ENCODE measurements at places on chromosomes 7 and 10.
A peak's percentile ranks its signal among the peaks of the same experiment; 100 is the strongest.

DNA sequence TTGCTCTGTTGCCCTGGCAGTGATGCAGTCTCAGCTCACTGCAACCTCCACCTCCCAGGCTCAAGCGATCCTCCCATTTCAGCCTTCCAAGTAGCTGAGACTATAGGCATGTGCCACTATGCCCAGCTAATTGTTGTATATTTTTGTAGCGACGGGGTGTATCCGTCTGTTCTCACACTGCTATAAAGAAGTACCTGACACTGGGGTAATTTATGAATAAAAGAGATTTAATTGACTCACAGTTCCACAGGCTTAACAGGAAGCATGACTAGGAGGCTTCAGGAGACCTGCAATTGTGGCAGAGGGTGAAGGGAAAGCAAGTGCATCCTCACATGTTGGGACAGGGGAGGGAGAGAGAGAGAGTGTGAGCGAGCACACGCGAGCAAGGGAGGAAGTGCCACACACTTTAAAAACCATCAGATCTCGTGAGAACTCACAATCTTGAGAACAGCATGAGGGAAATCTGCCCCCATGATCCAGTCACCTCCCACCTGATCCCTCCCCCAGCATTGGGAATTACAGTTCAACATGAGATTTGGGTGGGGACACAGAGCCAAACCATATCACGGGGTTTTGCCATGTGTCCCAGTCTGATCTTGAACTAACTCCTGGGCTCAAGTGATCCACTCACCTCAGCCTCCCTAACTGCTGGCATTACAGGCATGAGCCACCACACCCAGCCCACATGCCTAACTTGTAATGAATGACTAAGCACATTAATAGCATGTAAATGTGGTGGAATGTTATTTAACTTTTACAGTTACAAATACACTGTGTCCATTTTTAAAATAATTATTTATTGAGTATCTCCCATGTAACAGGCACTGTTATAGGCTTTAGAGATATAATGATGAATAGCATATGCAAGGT lies 65.5 kb downstream of the RALA start:
- no peak for DNase-seq

- no peak for DNase-seq
Observed at GRCh38 chr10:91227576-91227975, 7.1 kb downstream of the PCGF5 start.

GRCh38 chr7:116332766-116333165 lies 122.4 kb downstream of the TES start:
- no peak for DNase-seq

DNA sequence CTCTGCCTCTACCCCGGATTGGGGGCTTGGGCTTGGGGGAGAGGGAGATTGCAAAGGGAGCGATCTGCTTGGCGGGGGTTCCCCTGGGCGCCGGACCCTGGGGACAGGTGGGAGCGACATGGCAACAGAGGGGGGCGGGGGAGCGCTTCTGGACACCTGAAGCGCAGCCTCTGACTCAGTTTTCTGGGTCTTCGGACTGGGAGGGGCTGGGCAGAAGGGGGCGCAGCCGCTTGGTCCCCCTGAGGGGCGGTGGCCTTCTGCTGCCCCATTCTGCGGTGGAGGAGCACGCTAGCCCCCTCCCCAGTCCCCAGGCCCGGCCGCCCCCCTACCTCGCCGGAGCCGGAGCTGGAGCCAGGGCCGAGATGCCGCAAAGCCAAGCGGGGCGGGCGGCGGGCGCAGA lies 380 bp downstream of the NAT16 start:
- DNase-seq: no peak

GRCh38 chr10:90642136-90642535 lies 215.7 kb downstream of the HTR7 start:
- DNase-seq: no peak

- no peak for DNase-seq
Observed at GRCh38 chr7:44561962-44562621, 11.6 kb downstream of the DDX56 start.

DNA sequence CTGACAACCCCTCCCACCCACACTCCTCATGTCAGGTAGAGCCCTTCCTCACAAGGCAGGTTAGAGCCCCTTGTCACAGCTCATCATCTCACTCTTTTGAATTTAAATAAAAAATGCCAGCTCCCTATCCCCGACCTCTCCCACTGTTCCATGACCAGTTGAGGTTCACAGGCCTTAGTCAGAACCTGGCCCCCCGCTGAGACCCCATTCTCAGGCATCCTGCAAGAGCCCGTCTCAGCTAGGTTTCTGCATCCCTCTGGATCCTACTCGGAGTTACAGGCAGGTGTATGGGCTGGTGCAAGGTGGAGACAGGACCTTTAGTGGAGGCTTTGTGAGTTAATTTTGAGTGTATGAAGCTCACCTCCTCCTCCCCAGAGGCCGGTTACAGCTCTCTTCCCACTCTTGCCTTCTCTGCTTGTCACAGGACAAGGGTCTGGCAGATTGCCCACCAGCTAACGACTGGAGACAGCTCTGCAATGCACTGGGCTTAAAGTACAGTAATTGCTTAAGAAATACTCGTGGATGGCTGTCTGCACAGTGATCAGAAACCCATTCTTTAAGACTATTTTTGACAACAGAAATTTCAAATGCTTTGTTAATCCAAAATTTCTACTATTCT lies 394.9 kb upstream of the DPP6 start:
- no peak for DNase-seq

DNA sequence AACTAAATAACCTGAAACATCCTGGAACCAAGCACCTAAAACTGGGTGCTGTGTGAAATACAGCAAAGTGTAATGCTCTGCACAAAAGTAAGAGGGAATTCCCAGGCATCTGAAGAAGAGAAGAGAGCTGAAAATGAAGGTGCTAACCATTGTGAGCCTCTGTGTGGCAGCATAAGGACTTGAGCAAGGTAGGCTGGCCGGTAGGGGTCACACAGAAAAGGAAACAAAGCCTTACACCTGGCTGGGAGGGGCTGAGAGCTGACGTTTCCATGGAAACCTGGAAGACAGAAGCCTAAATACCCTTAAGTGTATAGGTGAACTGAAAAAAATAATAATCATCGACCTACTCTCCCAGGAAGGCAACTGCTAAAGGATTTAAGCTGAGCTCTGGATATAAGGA lies 48.6 kb downstream of the CUL1 start:
- DNase-seq: no peak

DNA sequence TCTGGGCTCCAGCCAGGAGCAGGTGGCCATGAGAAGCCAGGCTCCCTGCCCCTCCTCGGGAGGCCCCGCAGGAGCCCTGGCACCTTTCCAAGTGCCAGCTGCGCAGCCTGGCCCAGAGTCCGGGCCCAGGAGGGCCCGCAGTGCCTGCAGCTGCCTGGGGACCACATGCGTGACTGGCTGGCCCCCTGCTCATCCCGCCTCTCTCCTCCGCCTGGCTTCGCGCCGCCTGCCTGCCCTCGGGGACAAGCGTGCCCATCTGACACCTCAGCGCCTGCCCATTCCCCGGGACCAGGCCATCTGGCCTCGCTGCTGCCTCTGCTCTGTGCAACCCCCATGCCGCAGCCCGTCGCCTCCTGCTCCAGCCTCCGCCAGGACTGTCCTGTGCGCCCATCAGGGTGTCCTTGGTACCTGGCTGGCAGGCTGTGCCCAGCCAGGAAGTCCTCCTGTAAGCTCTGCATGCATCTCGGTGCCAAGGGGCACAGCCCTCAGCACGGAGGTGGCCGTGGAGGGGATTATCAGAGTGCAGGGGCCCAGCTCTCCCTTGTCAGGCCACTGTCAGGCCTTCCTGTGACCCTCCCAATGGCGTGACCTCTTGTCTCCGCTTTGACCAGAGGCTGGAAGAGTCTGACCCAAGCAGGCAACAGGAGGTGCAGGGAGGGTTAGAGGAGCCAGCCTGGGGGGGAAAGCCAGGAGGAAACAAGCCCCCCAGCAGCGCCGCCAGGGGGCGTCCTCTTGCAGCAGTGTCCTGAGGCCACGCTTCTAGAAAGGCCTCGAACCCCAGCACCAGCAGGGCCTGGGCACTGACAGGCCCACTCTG lies 50.5 kb downstream of the TMEM209 start:
- DNase-seq: no peak

DNA sequence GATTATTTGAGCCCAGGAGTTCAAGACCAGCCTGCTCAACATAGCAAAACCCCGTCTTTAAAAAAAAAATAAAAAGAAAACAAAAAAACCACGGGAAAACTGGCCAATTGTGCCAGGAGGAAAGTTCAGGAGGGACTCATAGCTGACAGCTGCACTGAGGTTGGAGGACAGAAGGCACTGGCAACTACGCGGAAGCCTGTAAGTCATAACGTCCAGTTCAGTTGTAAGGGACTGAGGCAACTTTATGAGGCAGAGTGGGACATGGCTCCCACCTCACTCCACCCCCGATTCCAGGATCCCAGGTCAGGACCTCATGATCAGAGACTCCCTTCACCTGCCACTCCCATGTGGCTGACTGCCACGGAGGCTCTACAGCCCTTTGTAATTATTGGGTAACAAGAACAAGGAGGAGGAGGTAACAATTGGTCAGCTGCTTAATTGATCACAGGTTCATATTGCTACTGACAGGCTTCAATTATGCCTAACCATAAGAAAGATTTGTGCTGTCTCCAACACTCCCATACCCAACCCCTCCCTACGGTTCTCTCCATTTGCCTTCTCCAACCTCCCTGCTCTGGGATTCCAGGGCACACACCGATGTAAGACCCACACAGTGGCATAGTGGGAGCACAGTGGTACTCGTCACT lies 1.9 kb upstream of the CCL24 start:
- no peak for DNase-seq

GRCh38 chr10:122112625-122113160 lies 123.7 kb downstream of the TACC2 start:
- DNase-seq: peak; percentile 51

- DNase-seq: no peak
Observed at GRCh38 chr7:17902599-17902998, 37.7 kb downstream of the SNX13 start.

DNA sequence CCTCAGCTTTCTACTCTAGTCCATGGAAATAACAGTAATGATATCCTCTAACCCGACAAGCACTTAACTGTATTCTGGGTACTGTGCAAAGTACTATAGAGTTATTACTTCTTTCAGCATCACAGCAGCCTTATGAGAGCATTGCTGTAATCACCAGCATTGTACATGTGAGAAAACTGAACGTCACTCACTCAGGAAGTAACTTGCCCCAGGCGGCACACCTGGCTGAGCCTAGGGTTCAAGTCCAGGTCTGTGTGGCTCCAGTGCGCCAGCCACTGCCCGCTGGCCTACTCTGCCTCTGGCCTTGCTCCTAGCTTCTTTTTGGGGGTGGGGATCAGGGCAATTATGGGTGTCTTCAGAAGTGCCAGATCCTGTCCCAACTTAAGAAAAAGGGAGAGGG lies 50.5 kb downstream of the ZMIZ1 start:
- no peak for DNase-seq

- DNase-seq: no peak
Observed at GRCh38 chr10:16478801-16479200, 42.0 kb downstream of the PTER start.

DNA sequence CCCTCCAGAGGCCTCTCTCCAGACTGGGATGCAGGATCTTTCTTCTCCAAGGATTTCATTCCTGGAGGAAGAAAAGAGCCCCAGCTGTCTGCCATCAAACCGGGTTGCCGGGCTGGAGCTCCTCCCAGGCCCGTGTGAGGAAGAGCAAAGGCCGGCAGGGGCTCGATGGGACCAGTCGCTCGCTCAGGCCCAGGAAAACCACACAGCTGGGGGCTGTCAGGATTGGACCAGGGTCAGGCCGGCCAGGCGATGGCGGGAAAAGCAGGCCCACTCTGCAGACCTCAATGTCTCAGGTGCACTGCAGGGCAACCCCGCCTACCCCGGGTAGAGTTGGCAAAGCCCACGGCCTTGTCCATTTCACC lies 98.1 kb upstream of the DNAAF5 start:
- no peak for DNase-seq

DNA sequence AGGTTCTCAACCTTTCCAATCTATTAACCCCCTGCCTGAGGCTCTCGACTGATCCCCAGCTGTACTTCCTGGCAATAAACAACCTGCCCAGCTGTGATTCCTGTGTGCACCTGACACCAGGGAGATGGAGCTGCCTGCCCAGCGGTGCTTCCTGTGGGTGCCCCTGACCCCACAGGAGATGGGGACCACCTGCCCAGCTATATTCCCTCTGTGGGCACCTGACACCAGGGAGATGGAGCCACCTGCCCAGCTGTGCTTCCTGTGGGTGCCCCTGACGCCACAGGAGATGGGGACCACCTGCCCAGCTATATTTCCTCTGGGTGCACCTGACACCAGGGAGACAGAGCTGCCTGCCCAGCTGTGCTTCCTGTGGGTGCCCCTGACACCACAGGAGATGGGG lies 184.0 kb downstream of the DIP2C start:
- DNase-seq: no peak

DNA sequence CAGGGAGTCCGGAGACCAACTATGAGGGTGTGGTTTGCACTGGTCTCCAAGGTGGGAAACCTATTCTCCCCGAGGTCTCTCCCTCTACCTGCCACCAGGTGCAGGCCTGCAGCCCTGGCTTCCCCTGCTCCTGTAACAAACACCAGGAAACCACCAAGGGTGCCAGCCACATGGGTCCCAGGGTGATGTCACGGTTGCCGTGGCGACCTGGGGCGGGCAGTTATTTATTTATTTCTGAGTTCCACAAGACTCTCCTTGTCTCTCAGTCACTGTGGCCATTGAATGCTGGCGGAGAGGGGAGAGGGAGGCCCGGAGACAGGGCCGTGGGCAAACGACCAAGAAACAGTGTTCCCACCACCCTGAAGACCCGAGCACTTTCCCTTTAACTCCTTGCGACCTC lies 27.0 kb downstream of the MMD2 start:
- DNase-seq: no peak

DNA sequence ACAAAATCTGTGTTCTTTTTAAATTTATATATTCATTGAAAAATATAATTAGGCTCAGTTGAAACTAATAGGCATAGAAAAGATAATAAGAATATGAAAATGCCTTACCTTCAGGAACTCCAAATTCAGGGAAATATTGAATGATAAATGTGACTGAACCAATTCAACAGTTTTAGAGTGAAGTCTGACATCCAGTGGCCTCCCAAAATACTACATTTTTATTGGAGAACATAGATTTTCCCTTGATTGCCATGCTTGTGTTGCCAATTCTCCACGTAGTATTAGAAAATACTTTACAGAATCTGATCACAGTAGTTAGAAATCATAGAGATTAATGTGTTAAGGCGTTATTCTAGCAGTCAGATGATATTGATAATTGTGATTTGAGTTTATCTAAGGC lies 1246.7 kb downstream of the GATA3 start:
- DNase-seq: no peak

GRCh38 chr7:91090684-91091083 lies 173.5 kb upstream of the FZD1 start:
- no peak for DNase-seq

DNA sequence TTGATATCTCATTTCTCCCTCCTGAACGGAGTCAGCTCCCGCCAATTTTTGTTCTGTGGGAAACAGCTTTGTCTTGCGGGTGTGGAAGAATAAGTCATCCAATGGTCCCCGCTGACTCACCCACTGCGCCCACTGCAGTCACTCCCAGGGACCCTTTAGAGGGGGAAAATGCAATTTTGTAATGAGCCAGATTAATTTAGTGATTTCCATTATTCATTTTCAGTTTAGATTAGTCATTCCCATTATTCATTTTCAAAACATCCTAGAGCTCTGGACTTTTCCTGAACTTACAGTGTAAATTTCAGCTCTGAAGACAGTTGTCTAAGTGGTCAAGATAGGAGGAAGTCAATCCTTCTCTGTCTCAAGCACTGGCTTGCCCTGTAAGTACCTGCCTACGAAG lies 154.9 kb upstream of the TMEM72 start:
- peak; percentile 37 for DNase-seq

- DNase-seq: no peak
Observed at GRCh38 chr7:96989241-96989858, 16.0 kb upstream of the DLX6 start.

- no peak for DNase-seq
Observed at GRCh38 chr10:363152-363551, 227.9 kb downstream of the ZMYND11 start.

All from fibroblast of skin of left quadriceps (primary cell).